ENCODE measurements at places on chromosomes 4 and X.

DNA sequence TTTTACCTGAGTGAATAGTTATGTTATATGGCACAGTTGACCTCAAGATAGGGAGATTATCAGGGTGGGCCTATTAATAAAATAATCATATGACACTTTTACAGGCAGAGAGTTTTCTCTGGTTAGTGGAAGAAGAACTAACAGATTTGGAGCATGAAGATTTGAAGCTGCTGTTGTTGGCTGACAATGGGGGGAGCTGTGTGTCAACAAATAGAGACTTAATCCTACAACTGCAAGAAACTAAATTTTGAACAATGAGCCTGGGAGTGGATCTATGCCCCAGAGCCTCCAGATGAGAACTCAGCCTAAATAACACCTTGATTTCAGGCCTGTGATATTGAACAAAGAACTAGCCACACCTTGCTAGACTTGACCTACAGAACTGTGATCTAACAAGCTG, 7.2 kb upstream of the CCSER1 start:
- no peak for DNase-seq

GRCh38 chrX:1442724-1443367, 9.9 kb downstream of the ASMTL start:
- DNase-seq, result no peak

GRCh38 chr4:95675623-95676022, 126.8 kb upstream of the UNC5C start:
- DNase-seq, result no peak

DNA sequence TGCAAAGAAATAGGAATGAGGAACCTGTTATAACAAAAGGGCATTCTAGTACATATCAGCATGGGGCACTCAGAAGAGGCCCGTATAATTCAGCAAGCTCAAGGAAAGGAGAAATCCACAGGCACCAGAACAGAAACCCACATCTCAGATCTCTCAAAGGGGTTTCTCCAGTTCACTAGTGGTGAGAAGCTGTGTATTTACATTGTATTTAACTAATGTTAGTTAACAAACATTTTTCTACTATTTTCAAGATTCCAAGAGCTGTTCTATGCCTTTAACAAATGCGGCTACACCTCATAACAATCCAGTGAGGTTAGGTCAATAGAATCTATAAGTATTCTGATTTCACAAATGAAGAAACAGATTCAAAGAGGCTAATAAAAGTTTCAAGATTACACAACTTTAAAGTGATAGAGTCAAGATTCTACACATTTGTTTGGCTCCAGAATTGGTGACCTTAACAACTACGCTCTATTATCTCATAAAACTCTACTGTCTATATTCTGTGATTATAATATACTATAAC, 77.3 kb downstream of the CXXC4 start:
- no peak for DNase-seq

DNA sequence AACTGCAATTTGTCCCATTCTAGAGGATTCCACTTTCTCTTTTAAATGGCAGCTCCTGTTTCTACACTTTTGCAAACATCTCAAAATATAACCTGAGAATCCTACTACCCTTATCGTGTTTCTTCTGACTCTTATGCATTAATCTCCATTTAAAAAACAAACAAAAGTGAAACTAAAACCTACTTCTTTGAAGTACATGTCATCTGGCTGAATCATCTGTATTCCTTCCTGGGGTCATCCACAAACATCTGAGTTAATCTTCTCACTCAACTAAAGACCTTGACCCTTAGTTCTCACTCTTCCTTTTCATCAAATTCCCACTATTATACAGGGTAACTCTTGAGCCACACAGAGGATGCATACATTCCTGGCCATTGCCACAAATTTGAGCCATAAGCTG, 584.8 kb downstream of the PPARGC1A start:
- DNase-seq, result no peak

DNA sequence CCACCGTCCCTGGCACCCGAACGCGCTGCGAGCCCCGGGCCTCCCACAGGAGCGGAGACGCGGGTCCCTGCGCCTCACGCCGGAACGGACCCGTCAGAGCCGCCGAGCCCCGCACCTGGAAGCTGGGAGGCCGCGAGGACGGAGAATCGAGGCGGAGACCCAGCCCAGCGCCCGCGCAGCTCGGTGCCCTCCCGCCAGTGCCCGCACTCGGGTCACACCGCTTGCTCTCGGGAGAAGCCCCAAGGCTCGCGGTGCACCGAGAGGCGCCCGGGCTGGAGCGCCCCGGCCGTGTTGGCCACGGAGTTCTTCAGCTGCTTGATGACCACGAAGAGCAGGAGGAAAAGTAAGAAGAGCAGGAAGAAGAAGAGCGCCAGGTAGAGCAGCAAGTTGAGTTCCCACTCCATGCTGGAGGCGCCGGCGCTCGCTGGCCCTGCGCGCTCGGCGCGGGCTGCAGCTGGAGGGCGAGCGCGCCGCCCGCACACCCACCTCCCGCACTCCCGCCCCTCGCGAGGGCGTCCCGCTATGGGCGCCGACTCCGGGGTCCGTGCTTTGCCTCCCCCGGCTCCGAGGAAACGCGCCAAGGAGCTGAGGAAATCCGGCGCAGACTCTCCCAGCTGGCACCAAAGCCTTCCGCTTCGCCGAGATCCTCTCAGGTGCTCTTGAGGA, at the start of gene SMIM43:
TSS of gene SMIM43 (minus strand) at position 463 of the 666 bp plus-strand sequence. CDS start at position 404, 59 bp downstream.
- DNase-seq, result no peak

DNA sequence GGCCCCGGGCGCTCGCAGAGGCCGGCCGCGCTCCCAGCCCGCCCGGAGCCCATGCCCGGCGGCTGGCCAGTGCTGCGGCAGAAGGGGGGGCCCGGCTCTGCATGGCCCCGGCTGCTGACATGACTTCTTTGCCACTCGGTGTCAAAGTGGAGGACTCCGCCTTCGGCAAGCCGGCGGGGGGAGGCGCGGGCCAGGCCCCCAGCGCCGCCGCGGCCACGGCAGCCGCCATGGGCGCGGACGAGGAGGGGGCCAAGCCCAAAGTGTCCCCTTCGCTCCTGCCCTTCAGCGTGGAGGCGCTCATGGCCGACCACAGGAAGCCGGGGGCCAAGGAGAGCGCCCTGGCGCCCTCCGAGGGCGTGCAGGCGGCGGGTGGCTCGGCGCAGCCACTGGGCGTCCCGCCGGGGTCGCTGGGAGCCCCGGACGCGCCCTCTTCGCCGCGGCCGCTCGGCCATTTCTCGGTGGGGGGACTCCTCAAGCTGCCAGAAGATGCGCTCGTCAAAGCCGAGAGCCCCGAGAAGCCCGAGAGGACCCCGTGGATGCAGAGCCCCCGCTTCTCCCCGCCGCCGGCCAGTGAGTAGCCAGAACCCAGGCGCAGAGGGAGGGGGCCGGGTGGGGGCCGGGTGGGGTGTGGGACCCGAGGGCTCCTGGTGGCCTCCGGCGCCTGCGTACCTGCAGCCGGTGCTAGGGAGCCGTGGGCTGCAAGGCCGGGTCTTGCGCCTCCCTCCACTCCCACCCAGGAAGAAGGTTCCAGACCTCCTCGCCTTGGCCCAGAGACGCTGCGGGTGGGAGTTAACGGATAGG, 534 bp downstream of the MSX1 start:
- no peak for DNase-seq

GRCh38 chr4:76459291-76459723, 24.3 kb downstream of the SHROOM3 start:
- DNase-seq, result no peak

DNA sequence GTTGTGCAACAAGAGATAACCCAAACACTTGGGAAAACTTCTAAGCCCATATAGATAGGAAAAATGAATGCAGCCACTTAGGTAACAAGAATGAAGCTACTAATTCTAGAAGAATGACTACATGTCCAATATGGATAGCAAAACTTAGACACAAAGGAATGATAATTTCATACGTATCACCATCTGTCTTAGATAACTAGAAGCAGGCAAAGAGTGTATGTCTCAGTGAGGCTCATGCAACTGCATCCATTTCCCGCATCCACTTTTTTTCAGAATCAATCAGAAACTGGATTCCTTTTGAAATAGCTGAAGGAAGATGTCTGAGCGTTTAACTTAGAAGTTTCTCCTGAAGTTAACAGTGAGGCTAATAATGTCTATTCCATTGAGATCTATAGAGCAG, 408.7 kb upstream of the PITX2 start:
- DNase-seq, result no peak

GRCh38 chr4:149493492-149493891, 322.2 kb downstream of the IQCM start:
- DNase-seq, result no peak

DNA sequence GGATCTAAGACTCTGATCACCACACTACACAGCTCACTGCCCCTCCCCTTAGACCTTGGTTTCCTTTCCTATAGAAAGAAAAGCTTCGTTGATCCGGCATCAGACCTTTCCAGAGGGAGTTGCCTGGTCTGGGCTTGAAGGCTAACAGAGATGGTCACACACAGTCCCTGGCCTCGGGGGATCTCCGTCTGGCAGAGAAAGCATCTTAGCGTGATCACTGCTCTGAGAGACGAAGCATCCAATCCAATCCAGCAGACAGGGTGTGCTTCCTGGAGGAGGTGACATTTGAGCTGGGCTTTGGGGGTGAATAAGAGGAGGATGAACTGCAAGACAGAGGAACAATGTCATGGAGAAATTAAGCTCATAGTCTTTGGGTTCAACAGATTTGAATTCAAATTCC, 49.5 kb downstream of the HTRA3 start:
- DNase-seq, result no peak

DNA sequence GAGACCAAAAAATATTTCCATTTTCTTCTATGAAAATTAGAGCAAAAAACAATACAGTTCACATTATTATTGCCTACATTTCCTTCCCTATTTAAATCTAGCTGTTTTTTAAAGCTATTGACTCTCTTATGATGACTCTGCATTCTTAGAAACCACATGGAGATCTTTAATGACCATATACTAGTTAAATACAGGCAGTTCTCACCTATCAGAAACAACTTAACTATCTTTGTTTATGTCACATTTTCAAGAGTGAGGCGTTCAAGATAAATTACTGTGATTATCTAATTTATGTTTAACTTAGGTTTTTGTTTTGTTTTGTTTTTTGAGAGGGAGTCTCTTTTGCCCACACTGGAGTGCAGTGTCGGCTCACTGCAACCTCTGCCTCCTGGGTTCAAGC, 3.0 kb downstream of the CISD2 start:
- no peak for DNase-seq

DNA sequence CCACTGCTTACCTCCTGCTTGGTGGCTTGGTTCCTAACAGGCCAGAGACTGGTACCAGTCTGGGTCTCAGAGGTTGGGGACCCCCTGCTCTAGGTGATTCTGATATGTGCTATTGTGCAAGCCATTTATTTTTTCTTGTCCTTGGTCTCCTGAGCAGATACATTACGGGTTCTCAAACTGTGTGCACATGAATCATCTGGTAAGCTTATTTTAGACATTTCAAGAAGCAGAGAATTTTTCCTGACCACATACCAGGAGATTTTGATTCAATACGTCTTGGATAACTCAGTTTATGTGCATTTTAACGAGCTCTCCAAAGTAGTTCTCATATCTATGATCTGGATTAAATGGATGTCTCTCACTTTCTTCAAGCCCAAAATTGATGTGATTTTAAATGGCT, 77.2 kb downstream of the FHIP1A start:
- no peak for DNase-seq
